NCI-H2081 (cell line): ENCODE measurements at places on chromosomes 7 and 10.

- no peak for DNase-seq
These were observed 53.5 kb downstream of the NRF1 start for GRCh38 chr7:129665013-129665401.

DNA sequence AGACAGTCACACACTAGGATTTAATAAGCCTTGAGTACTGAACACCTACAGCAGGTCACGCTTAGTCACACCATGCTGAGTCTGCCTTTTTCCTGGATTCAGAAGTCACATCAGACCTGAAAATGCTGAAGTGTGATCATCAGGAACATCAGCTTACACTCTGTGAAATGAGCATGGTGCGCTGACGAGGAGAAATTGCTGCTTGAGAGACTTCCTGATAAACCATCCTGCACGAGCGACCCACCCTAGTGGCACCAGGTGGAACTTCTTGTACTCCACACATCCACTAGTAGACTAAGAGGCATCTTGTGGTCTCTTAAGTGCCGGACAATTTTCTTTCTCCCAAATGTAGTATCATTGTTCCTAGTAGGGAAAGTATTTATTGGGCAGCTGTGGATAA is 51.8 kb upstream of the MRLN start:
- DNase-seq = peak; percentile 7

DNA sequence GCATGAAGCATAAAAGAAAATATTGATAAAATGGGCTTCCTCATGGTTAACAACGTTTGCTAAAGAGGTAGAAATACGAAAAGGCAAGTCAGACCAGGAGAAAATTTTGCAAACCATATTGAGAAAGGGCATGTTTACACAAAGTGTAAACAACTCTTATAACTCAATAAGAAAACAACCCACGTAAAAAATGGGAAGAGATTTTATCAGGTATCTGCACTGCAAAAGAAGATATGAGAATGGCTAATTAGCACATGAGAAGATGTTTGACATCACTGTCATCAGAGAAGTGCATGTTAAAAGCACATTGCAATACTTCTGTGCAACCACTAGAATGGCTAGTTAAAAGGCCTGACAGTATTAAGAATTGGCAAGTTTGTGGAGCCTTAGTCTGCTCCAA is 99.5 kb downstream of the VPS50 start:
- DNase-seq = no peak

DNA sequence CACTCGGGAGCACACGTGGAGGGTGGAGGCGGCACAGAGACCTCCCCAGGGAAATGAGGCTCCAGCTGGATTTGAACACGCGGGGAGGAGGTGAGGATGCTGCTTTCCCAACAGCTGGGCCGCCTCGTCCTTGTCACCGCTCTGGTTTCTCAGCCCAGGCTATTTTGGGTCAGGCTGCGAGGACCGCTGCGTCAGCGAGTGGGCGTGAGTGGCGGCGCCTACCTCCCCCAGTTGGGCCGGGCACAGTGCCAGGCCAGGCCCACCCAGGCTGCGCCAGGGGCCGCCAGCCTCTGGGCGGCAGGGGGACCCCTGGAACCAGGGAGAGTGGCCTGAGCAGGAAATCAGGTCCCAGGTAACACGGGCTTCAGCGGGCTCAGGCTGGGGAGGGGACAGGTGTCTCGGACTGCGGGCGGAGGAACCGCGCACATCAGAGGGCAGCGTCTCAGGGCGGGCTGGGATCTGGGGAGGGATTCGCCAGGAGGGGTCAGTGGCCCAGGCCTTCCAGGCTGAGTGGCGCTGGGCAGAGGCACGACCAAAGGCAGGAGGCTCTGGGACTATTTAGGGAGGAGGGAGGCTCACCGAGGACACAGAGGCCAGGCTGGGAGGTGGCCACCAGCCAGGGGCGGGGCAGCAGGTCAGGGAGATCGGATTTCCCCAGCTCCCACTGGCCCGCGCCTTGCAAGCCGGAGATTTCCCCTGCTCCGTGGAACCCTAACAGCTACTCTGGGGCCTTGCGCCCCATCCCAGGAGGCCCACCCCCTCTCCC is 125.2 kb upstream of the RET start:
- no peak for DNase-seq

DNA sequence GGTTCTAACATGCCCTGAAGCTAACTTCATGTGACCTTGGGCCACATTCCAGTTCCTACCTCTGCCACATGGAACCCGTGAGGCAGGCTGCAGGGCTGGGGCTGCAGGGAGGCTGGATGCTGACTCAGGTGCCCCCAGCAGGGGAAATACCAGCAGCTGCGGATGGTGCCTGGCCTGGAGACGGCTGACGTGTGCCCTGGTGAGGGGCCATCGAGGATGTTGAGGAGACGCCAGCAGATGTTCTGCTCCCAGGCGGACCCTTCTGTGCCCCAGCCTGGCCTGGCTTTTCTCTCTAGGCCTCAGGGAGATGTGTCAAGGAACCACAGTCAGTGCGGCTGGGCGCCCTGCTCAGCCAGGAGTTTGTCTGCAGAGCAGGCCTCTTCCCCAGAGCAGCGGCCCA is 8.8 kb downstream of the BAG3 start:
- DNase-seq = no peak

- no peak for DNase-seq
These were observed 76.7 kb downstream of the CALD1 start for GRCh38 chr7:134856091-134856490.

DNA sequence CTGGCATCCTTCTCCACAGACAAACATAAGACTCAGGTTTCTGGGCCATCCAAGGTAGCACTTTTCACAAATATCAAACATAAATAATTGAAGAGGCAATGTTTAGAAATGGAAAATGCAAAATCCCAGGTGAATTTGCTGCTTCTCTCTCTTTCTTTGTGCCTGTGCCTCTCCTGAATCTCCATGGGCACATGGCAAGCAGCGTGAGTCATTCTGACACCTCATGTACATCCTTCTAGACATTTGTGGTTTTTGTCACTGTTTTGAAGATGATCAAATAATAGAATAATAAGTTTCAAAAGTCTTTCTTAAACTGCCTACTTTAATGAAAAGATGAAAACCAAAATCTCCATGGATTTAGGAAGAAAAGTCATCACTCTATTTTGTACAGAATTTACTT is 60.3 kb upstream of the RAB11FIP2 start:
- no peak for DNase-seq

DNA sequence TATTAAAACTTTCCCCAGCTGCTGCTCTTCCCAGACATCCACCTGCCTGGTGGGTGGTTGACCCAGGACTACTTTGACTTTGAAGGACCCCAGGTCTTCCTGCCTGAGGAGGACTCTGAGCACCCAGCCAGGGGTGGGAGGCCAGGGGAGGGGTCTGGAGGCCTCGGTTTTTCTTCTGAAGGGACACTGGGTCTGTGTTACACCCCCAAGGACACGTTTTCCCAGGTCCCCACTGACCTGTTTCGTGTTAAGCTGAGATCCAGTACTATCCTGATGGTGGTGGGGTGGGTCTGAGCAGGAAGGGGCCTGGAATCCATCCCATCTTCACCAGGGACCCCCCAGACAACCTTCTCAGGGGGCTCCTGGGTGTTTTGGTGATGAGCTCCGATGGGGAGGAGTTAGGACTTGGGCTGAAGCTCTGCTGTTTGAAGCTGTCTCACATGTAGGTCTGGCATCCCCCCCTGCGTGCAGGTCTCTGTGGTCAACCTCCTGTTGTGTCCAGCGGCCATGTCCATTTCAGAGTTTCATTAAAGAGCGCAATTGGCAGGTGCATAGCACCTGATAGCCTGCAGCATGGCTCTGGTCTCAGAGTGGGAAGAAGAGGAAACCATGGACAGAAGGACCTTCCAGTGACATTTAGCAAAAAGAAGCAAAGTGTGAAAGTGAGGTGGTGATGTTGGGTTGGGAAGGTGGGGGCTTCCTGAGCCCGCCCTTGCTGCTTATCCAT is 3.5 kb downstream of the JAKMIP3 start:
- DNase-seq = no peak

GRCh38 chr10:71600849-71601248 is 118.7 kb downstream of the C10orf105 start:
- no peak for DNase-seq

GRCh38 chr10:119688033-119688508 is 36.9 kb downstream of the BAG3 start:
- DNase-seq = no peak

GRCh38 chr7:21318916-21319270 is 109.0 kb upstream of the SP4 start:
- no peak for DNase-seq

GRCh38 chr10:26243351-26243720 is 26.8 kb downstream of the GAD2 start:
- DNase-seq = peak; percentile 49
